ENCODE measurements at places on chromosomes 2 and 18.

GRCh38 chr2:241984271-241984655 is 114.7 kb downstream of the RTP5 start:
- no peak for DNase-seq

- DNase-seq = no peak
These were observed 103.7 kb downstream of the USP34 start for GRCh38 chr2:61367177-61367576.

DNA sequence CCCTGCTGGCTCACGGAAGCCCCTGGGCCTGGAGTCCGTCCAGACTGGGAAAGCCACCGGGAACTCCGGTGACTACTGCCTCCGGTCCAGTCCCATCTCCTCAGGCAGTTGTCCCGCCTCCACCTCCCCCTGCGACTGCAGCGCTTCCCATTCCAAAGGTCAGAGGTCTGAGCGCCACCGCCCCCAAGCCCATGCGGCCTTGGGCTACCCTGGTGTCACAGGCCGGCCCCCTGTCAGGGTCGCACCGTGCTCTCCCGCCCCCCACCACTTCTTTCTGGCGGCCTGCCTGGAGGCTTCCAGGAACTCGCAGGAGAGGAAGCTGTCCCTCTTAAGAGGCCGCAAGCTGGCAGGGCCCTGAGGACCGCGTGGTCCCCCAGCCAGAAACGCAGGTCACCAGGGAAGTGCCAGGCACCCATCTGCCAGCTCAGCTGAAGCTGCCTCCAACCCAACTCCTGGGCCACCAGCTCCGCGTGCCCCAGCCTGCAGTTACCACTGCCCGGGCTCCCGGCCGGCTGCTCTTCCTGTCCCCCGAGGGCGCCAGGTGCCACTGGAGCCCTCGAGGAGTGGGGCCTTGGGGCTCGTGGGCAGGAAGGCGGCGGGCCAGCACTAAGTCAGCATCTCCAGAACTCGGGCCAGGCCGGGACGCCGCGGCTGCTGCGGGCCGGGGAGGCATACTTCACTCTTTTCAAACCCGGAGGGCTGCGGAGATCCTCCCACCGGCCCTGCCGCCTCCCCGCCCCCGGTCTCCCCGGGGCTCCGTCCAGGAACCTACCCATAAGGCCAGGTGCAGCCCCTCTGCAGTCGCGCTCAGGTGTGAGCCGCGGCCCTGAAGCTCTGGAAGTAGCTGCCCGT is 83.3 kb upstream of the POMC start:
- DNase-seq = no peak

DNA sequence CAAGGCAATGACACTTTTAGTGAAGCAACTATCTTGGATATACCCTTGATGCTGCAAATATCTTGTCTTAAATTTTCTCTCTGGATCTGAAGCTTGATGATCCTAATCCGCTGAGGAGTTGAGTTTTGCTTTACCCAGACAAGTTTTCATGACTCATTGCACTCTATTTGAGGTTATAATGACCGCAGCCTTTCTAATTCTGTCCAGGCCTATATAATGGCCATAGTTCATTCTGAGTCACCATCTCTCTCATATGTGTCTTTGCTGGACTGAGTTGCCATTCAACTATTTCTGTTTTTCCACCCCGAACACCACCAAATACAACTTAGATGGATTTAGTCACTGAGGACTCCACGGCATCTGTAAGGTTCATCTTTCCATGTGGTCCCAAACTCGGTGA is 802.1 kb upstream of the FAM98A start:
- DNase-seq = no peak

- no peak for DNase-seq
These were observed 78.8 kb upstream of the ARHGAP28 start for GRCh38 chr18:6650747-6651146.

DNA sequence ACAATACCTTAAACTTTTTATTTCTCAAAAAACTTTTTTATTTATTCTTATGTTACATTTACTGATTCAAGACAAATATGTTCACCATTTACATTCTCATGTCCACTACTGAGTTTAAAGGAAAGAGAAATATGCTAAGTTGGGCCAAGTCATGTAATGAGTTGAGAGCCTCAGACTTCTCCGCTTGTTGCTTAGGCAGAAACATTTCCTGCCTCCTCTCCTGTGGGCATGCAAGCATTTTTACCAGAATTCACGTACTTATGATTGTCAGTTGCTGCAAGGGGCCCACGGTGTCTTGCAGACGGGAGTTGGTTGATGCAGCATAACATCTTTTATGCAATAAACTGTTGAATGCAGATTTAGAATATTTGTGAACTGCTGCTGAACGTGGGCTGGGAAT is 51.8 kb downstream of the MYO1B start:
- DNase-seq = no peak

- DNase-seq = no peak
These were observed 524.4 kb downstream of the BCL11A start for GRCh38 chr2:60028849-60029565.

- DNase-seq = peak; percentile 60
These were observed 102.3 kb downstream of the SPTBN1 start for GRCh38 chr2:54558188-54559005.

DNA sequence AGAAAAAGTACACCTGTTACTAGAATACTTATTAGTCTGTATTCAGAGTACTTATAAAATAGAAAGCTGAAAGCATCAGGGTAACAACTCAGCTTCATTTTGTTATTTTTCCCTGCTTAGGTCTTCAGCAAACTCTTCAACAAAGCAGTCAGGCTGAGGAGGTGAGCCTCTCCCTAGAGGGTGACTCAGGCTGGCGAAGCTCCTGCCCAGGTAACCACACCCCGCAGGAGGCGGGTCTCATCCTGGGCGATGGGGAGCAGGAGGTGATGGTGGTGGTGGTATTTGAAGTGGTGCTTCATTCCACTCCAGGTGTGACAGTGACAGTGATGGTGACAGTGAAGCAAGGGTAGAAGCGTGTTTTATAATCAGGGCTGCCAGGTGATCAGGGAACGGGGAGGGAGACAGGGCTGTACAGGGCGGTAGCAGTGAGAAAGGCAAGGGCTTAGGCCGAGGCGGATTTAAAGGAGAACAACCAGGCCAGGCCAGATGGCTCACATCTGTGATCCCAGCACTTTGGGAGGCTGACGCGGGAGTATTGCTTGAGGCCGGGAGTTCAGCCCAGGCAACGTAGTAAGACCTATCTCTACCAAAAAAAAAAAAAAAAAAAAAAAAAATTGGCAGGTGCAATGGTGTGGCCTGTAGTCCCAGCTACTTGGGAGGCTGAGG is 127.1 kb downstream of the SOCS6 start:
- DNase-seq = no peak

DNA sequence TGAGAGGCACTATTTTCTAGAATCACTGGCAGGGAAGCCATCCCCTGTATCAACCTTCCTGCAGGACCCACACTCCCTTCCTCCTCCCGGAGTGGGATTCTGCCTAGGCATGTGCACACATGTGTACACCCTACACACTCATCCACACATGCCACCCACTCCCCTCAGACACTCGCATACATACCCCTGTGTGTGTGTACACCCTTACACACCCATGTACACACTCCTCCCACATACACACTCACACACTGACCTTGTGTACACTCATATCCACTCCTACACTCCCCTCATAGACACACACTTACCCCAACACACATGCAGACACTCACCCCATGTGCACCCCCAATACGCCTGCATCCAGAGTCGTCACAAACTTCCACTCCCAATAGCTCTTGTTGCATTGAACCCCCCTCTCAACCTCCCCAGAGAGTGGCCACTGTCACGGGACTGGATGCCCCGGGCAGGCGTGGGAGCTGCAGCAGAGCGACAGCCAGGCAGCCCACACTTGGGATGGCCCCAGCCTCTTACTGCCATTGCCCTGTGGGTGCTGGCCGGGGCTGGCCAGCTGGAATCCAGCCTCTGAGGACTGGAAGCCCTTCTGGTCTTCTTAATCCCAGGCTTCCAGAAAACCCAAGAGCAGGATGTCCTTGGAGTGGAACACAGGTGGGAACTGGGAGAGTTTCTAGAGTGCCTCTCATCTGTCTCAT is 251.0 kb downstream of the LOXHD1 start:
- no peak for DNase-seq

- no peak for DNase-seq
These were observed at the start of gene RAB31 for GRCh38 chr18:9708057-9708433. RAB31 (plus strand) TSS chr18:9708301; CDS start chr18:9708406, 105 bp downstream.

GRCh38 chr18:6249170-6249569 is 165.5 kb downstream of the L3MBTL4 start:
- no peak for DNase-seq

DNA sequence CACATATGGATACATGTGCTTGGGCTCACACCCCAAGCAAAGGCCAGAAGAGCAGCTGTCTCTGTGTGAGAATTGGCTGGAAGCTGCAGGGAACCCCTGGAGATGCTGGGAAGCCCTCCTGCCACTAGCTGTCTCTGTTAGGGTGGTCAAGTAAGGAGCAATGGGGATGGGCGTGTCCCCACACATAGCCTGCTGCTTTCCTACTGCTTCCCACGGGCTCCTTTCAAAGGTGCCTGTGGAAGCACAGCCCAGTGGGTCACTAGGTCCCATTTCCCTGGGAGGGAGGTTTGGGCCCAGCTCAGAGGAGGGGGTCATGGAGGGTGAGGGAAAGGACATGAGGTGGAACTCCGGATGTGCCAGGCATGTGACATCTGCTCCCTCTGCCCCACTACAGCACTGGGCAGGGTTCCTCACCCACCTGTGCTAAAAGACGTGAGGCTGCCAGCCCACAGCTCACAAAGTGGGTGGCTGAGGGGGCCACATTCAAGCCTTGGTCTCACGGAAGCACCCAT is 24.4 kb upstream of the MAL start:
- no peak for DNase-seq

DNA sequence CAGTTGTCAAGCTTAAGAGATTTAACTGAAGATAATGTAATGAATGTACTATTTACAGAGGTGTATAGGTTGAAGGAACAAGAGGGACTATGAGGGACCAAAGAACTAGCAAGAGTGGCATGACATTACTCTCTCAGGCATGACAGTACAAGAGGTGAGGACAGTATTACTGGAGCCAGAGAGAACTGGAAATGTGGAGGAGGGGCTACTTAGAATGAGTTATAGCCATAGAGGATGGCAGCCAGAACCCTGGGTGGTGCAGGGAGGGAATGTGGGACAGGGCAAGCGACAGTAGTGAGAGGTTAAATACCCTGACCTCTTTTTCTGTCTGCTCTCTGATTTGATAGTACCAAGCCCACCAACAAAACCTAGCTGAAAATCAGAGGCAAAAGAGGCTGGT is 122.6 kb upstream of the UGP2 start:
- DNase-seq = no peak

GRCh38 chr18:24068945-24069693 is 54.6 kb downstream of the TTC39C start:
- DNase-seq = no peak

DNA sequence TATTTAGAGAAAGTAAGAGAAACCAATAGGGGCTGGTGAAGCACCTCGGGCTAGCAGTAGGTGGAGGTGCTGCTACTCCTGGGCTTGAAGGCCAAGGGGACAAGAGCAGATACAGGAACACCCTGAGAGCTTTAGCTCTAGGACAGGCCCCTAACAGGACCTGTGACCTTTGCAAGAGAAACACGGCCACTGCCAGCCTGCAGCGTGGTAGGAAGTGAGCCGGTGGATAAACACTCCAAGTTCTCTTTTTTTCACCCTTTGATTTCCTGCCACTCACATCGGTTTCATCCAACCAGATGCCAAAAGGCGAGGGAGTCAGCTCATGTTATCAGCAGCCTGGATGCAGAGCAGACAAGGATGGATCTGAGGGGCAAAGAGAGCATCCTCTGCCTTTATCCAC is 66.8 kb upstream of the SPRED2 start:
- DNase-seq = no peak

DNA sequence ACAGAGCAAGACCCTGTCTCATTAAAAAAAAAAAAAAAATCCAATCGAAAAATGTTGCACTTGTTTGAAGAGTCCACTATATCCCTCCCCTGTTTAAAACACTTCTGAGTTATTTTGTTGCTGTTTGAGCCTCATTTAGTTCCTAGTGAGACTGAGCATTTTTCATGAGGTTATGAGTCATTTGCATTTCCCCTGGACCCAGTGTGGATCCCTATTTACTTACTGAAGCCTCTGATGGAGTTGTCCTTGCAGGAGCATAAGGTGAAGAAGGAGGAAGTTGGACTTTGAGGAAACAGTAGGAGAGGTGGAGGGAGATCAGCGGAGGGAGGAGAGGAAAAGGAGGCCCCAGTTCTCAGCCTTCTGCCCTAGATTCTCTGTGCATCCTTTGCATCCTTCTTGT is 5.1 kb downstream of the CXCR1 start:
- no peak for DNase-seq

DNA sequence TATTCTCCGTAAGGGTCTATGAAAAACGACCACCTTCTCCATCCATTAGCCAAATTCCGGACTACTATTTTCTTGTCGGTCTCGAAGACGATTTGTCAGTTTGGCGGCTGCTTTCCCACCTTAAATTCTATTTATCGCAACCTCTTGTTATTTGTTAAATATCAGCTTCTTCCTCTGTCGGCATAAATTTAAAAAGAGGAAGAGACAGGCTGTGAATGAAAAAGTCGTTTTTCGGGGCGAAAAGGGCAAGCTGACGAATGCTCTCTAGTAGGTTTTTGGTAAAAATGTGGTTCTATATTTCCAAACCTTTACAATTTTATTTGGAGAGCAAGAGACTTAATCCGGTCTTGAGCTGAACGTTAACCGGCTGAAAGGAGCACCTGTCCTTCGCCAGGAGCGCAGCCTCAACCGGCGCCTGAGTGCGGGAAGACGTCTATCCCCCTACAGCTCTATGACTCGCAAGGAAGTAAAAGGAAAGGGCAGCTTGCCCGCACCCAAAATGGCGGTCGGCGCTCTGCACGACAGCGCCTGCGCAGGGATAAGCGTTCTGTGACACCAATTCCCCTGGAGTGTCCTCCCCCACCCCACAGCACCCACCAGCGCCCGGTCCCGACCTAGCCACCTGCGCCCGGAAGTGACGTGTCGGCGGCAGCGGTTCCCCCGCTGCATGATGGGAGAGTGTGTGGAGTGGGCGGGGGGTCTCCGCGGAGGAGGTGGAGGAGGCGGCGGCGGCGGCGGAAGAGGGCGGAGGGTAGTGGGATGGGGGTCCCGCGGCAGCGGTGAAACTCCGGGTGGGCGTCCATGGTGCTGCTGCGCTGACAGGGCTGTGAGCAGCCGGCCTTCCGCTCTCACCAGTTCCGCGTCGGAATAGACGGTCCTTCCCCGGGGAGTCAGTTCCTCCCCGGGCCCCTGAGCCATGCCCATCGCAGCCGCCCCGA is at the start of gene AFTPH:
Gene AFTPH (plus strand): TSS at position 663 of the 938 bp plus-strand sequence. CDS start 27,147 bp downstream, outside the sequence.
- peak; percentile 96 for DNase-seq

- no peak for DNase-seq
These were observed 111.6 kb upstream of the LMAN1 start for GRCh38 chr18:59470561-59471121.

DNA sequence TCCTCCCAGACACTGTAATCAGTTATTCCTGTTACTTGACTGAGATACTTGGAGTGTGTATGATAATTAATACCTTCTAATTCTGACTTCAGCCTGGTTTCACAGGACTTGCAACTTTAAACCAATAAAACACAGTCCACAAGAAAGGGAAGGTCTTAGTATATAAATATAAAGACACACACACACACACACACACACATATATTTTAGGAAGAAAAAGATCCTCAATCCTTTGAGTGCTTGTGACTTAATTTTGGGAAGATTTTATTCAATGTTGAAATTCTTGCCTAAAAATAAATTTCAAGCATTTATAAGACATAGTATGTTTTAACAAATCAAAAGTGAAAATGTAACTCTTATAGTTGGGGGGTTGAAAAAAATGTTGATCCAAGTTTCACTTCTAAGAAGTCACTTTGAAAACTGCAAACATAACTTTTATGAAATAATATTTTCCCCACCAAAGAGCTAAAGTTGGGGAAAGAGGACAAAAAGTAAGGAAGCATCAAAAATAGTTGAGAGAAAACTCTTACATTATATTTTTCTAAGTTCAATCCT is 824 bp upstream of the VPS54 start:
- no peak for DNase-seq

GRCh38 chr2:232458051-232458660 is 2.2 kb downstream of the ALPI start:
- no peak for DNase-seq
